ENCODE measurements at places on chromosomes 2 and 18.

- H3K4me1 ChIP-seq = peaks cover 11% of the 10 kb centered on the region
- peak overlapping the region; percentile 96 for H3K27ac ChIP-seq
- H3K4me3 ChIP-seq = peak overlapping the region; percentile 97
- H3K36me3 ChIP-seq = peaks cover 40% of the 10 kb centered on the region
- H3K27me3 ChIP-seq = no peaks in the 10 kb centered on the region
Measured at GRCh38 chr2:197516393-197516761, 511 bp downstream of the MOB4 start.

GRCh38 chr2:28430377-28430765, 37.7 kb downstream of the FOSL2 start:
- no peak overlapping the region for H3K27ac ChIP-seq
- H3K4me1 ChIP-seq = peaks cover 9% of the 10 kb centered on the region
- H3K27me3 ChIP-seq = no peaks in the 10 kb centered on the region
- no peak for DNase-seq

GRCh38 chr2:100778637-100779450, 41.1 kb upstream of the NPAS2 start:
- no peak overlapping the region for H3K4me3 ChIP-seq
- H3K36me3 ChIP-seq = peaks cover 25% of the 10 kb centered on the region
- H3K27me3 ChIP-seq = no peaks in the 10 kb centered on the region
- H3K4me1 ChIP-seq = peaks cover 52% of the 10 kb centered on the region
- peak overlapping the region; percentile 91 for H3K27ac ChIP-seq
- DNase-seq = no peak

GRCh38 chr2:221443645-221444044, 128.5 kb downstream of the EPHA4 start:
- no peaks in the 10 kb centered on the region for H3K36me3 ChIP-seq
- DNase-seq = no peak
- H3K4me1 ChIP-seq = peaks cover 27% of the 10 kb centered on the region
- no peaks in the 10 kb centered on the region for H3K27me3 ChIP-seq
- H3K27ac ChIP-seq = no peak overlapping the region

- no peak overlapping the region for H3K4me3 ChIP-seq
- no peaks in the 10 kb centered on the region for H3K4me1 ChIP-seq
- no peak overlapping the region for H3K27ac ChIP-seq
- no peaks in the 10 kb centered on the region for H3K36me3 ChIP-seq
- DNase-seq = no peak
Measured at GRCh38 chr2:15045054-15045453, 412.5 kb downstream of the LRATD1 start.

GRCh38 chr18:4658804-4659203, 203.7 kb upstream of the DLGAP1 start:
- H3K4me3 ChIP-seq = no peak overlapping the region
- H3K36me3 ChIP-seq = no peaks in the 10 kb centered on the region
- H3K27ac ChIP-seq = no peak overlapping the region
- DNase-seq = no peak
- no peaks in the 10 kb centered on the region for H3K27me3 ChIP-seq
- H3K4me1 ChIP-seq = peaks cover 11% of the 10 kb centered on the region

- peaks cover 49% of the 10 kb centered on the region for H3K4me1 ChIP-seq
- no peak for DNase-seq
- H3K27me3 ChIP-seq = no peaks in the 10 kb centered on the region
- H3K36me3 ChIP-seq = peaks cover 73% of the 10 kb centered on the region
- H3K27ac ChIP-seq = peak overlapping the region; percentile 83
- H3K4me3 ChIP-seq = peak overlapping the region; percentile 92
Measured at GRCh38 chr18:23584019-23584983, 2.0 kb downstream of the NPC1 start.

GRCh38 chr18:57780706-57781347, 22.3 kb downstream of the ATP8B1 start:
- H3K27me3 ChIP-seq = no peaks in the 10 kb centered on the region
- peak; percentile 39 for DNase-seq
- H3K4me3 ChIP-seq = peak overlapping the region; percentile 63
- peaks cover 37% of the 10 kb centered on the region for H3K36me3 ChIP-seq

GRCh38 chr2:38131676-38132075, 55.7 kb upstream of the CYP1B1 start:
- no peaks in the 10 kb centered on the region for H3K36me3 ChIP-seq
- H3K27ac ChIP-seq = no peak overlapping the region
- no peaks in the 10 kb centered on the region for H3K4me1 ChIP-seq
- no peak overlapping the region for H3K4me3 ChIP-seq
- no peaks in the 10 kb centered on the region for H3K27me3 ChIP-seq

- H3K4me3 ChIP-seq = no peak overlapping the region
- DNase-seq = no peak
- peaks cover 9% of the 10 kb centered on the region for H3K4me1 ChIP-seq
- no peaks in the 10 kb centered on the region for H3K27me3 ChIP-seq
Measured at GRCh38 chr2:144704709-144705095, 184.8 kb upstream of the ZEB2 start.

GRCh38 chr2:137992039-137992646, 27.9 kb downstream of the HNMT start:
- H3K27me3 ChIP-seq = no peaks in the 10 kb centered on the region
- H3K27ac ChIP-seq = no peak overlapping the region
- H3K36me3 ChIP-seq = peaks cover 6% of the 10 kb centered on the region
- no peak for DNase-seq
- H3K4me3 ChIP-seq = no peak overlapping the region
- H3K4me1 ChIP-seq = no peaks in the 10 kb centered on the region
